ENCODE measurements at places on chromosomes 1 and 21.

DNA sequence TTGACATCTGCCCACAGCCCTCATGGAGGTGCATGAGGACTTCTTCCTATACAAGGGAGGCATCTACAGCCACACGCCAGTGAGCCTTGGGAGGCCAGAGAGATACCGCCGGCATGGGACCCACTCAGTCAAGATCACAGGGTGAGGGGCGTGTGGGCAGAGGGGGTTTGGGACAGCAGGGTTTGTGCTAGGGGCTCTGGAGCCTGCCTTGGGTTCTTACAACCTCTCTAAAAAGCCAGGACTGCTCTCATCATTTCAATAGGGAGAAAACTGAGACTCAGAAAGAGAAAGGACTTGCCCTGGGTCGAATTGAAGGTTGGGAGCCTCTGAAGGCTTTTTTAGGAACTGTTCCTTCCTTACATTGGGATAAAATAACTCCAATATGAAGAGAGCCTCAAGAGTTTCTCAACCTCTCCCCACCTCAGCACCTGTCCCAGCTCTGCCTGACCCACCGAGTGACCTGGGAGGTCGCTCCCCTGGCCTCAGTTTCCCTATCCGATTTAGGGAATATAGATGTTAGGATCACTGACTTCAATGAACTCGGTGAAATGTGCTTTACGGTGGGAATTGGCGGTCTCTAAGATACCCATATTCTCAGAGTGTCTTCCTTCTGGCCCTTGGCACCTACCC lies 9.5 kb downstream of the TINAGL1 start:
- no peak for DNase-seq

- no peak for DNase-seq
Observed at GRCh38 chr1:12125422-12126355, 41.1 kb upstream of the TNFRSF1B start.

- DNase-seq: no peak
Observed at GRCh38 chr1:65388908-65389695, 31.4 kb upstream of the LEPR start.

DNA sequence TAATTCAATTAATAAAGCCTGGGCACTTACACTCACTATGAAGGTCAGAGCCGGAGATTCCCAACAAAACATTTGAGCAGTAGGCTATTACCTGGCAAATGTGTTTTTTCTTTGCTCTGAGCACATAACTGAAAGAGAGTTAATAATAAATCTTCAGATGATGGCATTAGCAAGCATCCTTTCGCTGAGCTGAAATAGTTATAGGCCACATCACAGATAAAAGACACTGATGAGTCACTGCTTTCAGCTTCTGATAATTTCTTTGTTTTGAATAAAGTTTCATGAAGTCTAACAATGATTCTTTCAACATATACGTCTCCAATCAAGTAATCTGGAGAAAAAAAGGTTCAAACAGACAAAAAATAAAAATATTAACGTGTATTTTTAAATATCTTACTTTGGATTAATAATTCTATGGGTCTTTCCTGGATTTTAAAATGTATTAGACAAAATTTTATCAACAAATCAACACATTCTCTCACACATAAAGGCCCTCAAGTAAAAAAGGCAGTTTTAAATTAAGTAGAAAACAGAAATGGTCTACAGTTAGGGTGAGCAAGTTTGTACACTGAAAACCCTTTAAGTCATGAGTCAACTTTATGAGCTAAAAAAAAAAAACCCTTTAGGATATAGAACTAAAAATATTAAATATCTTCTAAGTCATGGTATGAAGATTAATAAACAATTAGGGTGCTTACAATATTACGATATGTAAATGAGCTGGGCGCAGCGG lies 33.1 kb downstream of the LTN1 start:
- no peak for DNase-seq

DNA sequence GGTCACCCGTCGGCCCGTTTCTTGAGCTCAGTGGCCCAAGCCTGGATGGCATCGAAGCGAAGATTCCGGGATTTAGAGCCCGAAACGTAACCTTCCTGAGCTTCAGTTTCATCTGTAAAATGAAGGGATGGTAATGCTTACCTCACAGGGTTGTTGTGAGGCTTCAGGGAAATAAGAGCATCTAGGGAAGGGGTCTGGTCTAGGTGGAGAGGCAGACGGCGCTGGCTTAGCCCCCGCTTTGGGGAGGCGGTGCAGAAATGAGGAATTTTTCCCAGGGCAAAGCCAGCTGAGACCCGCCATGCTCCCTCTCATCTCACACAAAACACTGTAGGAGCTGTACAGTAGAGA lies 717 bp upstream of the MYCL start:
- no peak for DNase-seq

DNA sequence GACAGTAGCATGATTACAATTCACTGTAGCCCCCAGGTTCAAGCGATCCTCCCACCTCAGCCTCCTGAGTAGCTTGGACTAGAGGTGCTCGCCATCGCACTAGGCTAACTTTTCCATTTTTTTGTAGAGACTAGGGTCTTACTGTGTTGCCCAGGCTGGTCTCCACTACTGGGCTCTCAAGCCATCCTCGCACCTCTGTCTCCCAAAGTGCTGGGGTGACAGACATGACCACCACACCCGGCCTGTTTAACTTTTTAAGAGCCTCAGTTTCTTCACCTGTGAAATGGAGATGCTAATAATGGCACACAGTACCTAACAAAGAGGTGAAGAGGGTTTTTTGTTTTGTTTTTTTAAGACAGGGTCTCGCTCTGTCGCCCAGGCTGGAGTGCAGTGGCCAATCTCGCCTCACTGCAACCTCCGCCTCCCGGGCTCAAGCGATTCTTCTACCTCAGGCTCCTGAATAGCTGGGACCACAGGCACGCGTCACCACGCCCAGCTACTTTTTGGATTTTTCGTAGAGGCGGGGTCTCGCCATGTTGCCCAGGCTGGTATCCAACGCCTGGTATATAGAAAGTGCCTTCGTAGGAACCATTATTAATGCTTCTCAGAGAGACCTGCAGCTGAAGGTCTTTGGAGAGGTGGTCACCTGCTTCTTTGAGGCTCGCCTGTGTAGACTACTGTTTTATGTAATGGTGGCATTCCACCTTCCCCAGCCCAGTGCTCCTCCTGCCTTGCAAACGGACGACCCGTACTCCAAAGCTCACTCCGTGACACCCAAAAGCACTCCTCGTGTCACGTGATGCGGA lies 567 bp downstream of the PMVK start:
- no peak for DNase-seq
